Sigmoid colon (tissue), 7 donors: ENCODE measurements at places on chromosomes 12 and 14.
A peak's percentile ranks its signal among the peaks of the same experiment; 100 is the strongest.

GRCh38 chr12:99427104-99427503 is 220.4 kb upstream of the GARIN6 start:
- DNase-seq, result no peak

DNA sequence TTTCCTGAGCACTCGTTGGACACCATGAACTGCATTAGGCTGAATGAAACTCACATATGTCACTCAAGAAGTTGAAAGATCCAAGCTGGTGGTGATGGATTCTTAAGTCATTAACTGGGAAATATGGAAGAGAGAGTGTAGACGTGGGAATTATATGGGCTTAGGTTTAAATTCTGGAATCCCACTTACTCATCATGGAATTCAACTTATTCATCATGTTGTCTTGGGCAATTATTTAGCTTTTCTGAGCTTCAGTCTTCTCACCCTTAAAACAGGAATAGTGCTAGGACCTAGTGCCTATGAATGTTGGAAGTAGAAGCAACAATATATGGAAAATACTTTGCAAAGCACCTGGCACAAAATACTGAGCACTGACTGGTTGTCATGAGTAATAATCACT is 292.4 kb upstream of the TBX3 start:
- no peak for DNase-seq

- DNase-seq, result no peak
These were observed 26.3 kb downstream of the RASSF8 start for GRCh38 chr12:25984759-25985158.

- no peak for DNase-seq
These were observed 141.9 kb upstream of the C14orf180 start for GRCh38 chr14:104437703-104438102.

GRCh38 chr12:122190842-122191668 is 8.1 kb downstream of the LRRC43 start:
- no peak for DNase-seq

DNA sequence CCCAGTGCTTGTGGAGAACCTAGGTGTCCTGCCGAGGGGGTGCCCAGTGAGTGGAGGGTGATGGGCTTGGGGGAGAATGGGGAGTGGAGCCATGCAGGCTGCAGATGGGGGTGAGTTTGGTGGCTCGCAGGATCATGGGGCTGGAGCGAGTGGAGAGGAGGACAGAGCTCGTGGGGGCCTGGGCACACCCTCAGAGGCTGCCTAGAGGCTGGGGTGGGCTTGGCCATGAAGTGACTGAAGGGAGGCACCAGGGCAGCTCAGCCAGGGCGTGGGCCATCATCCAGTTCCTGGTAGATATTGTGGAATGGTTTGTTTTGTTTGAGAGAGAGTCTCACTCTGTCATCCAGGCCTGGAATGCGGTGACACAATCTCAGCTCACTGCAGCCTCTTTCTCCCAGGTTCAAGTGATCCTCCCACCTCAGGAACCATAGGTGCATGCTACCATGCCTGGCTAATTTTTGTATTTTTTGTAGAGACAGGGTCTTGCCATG is 43.4 kb upstream of the AMN start:
- no peak for DNase-seq

DNA sequence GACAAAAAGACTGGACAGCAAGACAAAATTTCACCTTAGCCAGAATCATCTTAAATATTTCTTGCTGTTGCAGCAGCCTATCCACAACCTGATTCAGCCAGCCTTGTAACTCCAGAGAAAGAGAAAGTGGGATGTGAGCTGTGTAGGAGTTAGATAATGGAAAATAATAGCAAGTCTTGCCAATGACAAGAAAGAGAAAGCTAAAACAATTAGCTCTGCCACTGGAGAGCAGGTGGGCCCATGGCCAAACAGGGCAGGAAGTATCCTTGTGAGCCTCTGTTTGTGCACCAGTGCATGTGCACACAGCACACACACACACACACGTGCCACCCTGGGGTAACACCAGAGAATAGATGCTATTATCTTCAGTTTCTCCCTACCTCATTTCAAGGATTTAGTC is 106.0 kb upstream of the CCDC196 start:
- DNase-seq, result no peak

- DNase-seq, result no peak
These were observed 2.6 kb downstream of the PLA2G1B start for GRCh38 chr12:120324841-120325417.

DNA sequence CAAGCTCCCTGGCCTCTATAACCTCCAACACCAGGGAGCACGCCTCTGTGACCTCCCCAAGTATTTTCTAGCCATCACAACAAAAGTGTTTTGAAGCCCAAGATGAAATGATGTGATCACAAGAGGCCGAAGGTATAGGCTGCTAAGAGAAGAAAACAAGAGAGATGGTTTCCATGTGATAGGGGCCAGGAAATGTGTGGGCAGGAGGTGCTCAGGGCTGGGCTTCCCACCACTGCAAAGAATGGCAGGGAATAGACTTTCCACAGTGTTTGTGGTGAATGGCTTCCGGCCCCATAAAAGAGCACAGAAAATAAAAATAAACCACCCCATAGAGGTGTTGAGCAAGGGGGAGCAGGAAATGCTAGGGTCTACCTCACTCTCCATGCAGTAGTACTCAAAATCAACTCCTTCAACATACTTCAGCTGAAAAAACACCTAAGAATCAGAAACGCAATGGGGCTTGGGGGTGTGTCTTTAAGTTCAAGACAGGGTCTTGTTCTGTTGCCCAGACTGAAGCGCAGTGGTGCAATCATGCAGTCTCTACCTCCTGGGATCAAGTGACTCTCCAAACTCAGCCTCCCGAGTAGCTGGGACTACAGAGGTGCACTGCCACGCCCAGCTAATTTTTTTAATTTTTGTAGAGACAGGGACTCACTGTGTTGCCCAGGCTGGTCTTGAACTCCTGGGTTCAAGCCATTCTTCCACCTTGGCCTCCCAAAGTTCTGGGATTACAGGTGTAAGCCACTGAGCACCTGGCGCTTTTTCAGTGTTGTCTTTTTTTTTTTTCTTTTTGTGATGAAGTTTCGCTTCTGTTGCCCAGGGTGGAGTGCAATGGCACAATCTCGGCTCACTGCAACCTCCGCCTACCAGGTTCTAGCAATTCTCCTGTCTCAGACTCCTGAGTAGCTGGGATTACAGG is 27.1 kb downstream of the DAD1 start:
- DNase-seq, result no peak

DNA sequence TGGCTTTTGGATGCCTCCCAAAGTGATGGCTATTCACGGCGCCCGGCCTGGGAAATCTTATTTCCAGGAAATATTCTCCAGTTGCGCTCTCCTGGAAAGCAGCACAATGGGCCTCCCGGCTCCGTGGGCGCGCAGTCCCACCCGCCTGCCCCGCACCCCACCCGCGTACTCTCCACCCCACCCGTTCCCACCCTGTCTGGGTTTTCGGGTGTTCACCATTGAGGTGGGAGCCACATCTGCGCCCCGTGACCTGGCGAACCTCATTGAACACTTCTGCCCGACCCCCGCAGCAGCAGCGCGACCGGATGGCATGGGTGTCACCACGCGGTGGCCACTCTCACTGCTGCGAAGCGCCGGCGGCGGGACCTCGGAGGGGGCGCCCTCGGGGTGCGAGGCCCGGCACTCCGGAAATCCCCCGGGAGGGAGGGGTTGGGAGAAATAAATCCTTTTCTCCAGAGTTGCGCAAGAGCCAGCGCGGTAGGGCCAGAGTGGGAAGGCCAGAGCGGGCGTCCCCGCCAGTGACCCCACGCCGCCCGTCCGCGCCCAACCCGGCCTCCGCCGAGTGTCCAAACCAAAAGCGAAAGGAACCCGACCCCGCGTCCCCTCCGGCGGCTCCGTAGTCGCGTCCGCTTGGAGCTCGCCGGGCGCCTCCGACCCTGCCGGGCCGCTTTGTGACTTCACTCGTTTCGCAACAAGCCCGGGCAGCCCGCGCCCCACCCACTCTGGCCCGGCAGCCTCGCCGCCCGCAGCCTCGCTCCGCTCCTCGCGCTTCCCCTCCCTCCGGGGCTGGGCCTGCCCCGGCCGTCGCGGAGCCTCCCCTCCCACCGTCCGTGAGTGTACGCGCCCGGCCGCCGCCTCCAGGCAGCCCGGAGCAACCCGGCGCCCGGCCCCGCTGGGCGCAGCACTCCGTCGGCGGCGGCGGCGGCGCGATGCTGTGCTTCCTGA is at the start of gene DRAM1:
Gene DRAM1 (plus strand): TSS at position 720 of the 945 bp plus-strand sequence. CDS start 210 bp downstream, at position 930.
- peak; percentile 96 for DNase-seq

DNA sequence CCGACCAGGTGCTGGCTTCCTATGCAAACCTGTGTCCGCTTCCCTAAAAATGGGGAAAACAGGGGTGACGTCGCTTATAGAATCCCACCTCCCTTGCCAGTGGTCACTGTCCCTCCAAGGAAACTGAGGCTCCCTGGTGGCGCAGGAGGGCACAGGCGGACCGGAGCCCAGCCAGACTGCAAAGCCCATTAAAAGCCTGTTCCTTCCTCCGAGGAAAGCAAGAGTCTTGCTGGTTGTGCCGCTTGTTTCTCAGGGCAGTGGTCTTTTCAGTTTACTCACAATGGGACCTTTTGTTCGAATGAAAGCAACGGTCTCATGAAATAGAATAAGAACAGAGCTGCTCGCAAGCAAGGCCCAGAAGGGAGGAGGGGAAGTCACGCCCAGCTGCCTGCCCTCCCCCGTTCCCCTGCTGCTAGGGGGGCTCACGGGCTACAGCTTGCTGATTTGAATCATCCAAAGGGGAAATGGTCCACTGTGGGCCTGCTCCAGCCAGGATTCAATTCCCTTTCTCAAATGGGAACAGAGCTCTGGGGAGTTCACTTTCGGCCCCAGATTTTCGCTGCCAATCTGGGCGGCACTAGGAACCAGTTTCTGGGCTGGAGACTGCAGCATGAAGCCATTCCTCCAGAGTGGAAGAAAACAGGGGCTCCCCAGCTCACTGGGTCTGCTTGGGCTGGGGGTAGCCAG is 4.6 kb upstream of the SELPLG start:
- peak; percentile 85 for DNase-seq

GRCh38 chr12:6914246-6914946 is at the start of gene ENO2:
ENO2 (plus strand) TSS chr12:6914580; CDS start chr12:6915833, 1,253 bp downstream.
- peak; percentile 94 for DNase-seq

- no peak for DNase-seq
These were observed 3.3 kb upstream of the RIMBP2 start for GRCh38 chr12:130719263-130719859.

- DNase-seq, result no peak
These were observed 242.8 kb downstream of the DPF3 start for GRCh38 chr14:72651081-72651480.

DNA sequence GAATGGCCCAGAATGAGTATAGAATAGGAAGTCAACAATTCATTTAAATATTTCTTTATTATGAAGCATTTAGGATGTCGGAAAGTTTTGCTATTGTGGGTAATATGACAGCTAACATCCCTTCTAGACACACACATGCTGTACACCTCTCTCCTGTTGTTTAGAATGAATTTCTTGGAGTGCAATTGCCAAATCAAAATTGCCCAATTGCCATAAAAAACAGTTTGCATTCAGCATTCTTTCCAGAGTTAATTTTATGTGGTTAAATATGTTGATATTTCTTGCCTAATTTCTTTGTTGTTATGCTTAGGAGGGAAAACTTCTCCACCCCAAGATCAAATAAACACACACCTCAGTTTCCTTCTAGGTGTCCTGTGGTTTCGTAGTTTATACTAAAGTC is 16.9 kb upstream of the SMCO2 start:
- no peak for DNase-seq

- DNase-seq, result no peak
These were observed 1138.2 kb downstream of the BCL11B start for GRCh38 chr14:98133806-98134205.

GRCh38 chr12:3091038-3091319 is 13.8 kb downstream of the TSPAN9 start:
- DNase-seq, result no peak

GRCh38 chr12:127742231-127742630 is 524.7 kb upstream of the TMEM132C start:
- no peak for DNase-seq

- DNase-seq, result peak; percentile 92
These were observed 25.3 kb downstream of the JDP2 start for GRCh38 chr14:75452900-75453816.

DNA sequence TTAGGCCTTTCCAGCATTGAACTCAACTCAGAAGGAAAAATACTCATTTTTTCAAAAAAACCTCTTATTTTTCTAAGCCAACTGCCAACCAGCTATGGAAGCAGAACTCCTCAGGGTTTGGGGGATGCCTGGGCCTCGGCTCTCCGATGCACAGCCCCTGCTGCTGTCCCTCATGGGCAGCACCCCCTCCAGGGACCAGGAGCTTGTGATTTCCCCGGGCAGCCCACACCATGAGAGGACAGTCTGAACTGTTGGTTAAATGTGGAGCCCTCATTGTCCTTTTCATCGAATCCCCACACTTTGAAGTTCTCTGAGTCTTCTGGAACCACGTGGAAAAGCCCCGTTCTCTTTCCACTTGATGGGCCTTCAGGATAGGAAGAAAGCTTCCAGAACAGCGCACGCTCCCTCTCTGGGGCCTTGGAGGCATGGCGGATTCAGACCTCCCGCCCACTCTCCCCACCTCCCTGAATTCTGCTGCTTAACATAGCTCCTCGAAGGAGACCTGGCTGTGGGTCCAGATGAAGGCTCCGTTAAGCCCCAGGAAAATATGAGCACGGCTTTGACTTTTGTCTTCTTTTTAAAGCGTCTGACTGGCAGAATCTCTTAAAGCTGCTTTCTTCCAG is 156.6 kb downstream of the CALM1 start:
- DNase-seq, result no peak

DNA sequence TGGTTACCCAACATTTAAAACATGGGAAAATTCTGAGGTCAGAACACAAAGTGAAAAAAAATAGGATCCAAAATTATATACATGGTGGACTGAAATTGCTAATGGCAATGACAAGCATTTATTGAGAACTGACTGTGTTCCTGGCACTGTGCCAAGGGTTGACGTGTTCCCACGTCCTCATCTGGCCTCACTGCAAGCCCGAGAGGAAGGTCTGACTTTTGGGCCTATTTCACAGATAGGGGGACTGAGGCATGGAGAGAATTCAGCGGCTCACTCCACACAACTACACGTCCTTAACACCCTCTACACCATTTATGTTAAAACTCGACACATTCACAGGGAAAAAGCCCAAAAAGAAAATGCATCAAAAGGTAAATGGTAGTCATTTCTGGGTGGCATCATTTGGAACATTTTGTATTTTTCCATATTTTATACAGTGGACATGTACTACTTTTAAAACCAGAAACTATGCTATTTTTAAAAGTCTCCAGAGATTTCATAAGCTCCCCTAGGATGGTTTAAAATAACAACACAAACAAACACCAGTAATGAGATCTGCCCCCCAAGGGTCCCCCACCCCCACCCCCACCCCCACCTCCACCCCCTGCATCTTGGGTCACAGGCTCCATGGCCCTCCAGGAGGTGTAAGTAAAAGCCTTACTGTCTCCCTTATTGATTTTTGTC is 27.7 kb downstream of the CLMN start:
- DNase-seq, result peak; percentile 81

- DNase-seq, result no peak
These were observed 34.6 kb downstream of the NIN start for GRCh38 chr14:50796390-50796789.

- DNase-seq, result no peak
These were observed 2.1 kb downstream of the LTBR start for GRCh38 chr12:6386038-6386437.
